GM13976 (cell line): ENCODE measurements at places on chromosomes 11 and 22.

GRCh38 chr11:79095424-79095823 lies 345.4 kb downstream of the TENM4 start:
- no peak for DNase-seq

GRCh38 chr11:134207538-134208239 lies 16.1 kb downstream of the NCAPD3 start:
- no peak for DNase-seq

GRCh38 chr11:46916286-46917108 lies 1.9 kb downstream of the LRP4 start:
- DNase-seq, result peak; percentile 71

DNA sequence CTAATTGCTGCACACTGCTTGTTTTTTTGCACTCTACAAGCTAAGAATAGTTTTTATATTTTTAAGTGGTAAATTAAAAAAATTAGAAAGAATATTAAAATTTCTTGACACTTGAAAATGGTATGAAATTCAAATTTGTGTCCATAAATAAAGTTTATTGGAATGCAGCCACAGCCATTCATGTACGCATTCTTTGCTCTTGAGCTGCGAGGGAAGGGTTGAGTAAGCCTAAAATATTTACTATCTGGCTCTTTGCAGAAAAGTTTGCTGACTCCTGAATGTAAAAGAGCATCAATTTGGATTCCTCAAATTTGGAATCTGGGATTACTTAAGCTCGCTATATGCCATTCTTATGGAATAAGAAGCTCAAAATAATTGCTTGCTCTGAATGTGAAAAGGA lies 3.4 kb upstream of the ADAMTS8 start:
- DNase-seq, result no peak

DNA sequence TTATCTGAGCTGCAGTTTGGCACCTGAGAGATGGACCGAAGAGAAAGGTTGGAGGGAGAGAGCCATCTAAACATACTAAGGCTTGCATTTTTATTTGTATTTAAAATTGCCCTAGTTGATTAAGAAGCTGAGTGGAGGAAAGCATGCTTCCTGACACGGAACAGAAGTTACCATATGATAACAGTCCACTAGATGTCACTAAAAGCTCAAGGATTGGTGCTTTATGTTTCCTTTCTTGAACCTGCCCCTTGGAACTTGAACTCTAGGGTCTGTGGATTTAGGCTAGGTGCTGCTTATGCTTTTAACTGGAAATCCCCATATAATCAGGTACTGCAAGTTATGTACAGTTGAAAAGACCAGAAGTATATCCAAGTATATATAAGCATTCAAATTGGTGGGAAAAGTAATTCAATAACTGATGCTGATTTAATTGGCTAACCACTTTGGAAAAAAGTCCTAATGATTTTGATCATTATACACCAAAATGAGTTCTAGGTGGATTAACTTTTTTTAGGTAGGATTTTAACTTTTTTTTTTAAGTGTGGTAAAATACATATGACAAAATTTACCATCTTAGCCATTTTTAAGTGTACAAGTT lies 9.5 kb downstream of the RBMXL2 start:
- peak; percentile 45 for DNase-seq

DNA sequence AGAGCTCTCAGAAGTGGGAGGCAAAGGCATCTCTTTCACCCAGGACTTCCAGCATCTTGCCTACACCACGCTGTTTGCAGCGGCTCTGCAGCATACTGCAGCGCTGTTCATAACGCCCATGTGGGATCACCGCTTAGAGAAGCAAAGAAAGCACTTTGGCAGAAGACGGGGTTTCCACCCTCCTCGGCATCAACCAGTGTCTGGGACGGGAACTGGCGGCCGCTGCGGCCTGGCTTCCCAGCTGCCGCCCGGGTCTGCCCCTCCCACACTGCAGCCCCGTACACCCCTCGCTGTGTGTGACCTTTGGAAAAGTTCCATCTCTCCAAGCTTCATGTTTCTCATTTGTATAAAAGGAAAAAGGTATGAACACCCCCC lies 545 bp upstream of the TIRAP start:
- DNase-seq, result no peak

DNA sequence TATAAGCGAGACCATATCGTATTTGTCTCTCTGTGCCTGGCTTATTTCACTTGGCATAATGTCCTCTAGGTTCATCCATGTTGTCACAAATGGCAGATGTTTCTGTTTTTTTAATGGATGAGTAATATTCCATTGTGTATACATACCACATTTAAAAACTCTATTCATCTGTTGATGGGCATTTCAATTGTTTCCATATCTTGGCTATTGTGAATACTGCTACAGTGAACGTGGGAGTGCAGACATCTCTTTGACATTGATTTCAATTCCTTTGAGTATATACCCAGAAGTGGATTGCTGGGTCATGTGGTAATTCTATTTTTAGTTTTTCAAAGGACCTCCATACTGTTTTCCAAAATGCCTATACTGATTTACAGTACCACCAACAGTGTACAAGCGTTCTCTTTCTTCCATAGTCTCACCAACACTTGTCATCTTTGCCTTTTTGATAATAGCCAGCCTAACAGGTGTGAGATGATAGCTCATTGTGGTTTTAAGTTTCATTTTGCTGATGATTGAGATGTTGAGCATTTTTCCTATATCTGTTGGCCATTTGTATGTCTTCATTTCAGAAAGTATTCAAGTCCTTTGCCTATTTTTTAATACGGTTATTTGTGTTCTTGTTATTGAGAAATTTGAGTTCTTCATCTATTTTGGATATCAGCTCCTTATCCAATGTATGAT lies 194.7 kb upstream of the E2F8 start:
- DNase-seq, result no peak

DNA sequence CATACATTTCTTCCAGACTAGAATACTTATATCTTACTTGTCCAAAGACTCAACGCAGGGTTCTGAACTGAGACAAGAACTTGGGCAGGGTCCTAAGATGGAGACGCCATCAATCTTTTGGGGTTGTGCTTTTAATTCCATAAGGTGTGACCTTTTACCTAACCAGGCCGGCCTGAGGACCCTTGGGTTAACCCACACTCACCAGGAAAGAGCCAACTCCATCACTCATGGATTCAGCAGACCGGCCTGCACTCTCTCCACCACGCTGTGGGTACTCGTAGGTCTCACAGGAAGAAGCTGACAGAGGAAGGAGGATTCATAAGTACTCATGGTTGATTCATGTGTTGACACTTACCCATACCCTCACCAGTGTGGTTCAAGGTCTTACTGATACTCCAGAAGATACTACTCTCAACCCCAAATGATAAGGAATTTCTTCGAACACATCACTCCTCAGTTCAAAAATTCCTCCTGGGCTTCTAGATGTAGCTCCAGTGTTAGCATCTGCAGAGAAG lies 36.2 kb downstream of the USP35 start:
- no peak for DNase-seq
